Adipocyte (in vitro differentiated cells): ENCODE measurements at places on chromosomes 16 and 17.

DNA sequence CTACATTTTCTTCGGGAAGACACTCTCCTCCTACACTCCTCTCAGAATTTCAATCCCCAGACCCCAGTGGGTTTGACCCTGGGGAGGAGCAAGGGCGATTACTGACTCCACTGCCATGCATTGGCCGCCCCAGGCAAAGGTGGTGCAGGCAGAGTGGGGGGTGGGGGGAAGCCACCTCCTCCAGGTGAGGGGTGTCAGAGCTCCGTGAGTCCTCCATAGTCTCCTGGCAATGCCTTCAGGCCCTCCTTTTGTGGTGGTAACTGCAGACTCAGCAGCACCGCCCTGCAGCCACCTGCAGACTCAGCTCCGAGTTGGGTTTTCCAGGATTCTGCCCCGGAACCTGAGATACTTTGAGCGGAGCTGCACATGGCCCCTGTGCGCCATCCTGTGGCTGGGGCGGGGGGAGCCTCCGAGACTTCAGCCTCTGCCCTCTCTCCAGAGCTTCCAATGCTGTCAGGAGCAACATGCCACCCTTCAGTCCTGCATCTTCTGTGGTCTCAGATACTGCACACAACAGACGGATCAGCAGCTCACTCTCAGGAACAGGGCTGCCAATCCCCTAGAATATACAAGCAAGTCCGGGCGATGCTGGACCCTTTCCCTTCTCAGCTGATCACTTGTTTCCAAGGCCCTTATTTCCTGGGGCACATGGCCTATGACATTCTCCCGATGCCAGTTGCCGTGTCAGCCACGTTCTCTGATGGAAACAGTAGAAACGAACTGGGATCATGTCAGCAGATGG is 2.4 kb upstream of the SLC47A2 start:
- no peak for DNase-seq

DNA sequence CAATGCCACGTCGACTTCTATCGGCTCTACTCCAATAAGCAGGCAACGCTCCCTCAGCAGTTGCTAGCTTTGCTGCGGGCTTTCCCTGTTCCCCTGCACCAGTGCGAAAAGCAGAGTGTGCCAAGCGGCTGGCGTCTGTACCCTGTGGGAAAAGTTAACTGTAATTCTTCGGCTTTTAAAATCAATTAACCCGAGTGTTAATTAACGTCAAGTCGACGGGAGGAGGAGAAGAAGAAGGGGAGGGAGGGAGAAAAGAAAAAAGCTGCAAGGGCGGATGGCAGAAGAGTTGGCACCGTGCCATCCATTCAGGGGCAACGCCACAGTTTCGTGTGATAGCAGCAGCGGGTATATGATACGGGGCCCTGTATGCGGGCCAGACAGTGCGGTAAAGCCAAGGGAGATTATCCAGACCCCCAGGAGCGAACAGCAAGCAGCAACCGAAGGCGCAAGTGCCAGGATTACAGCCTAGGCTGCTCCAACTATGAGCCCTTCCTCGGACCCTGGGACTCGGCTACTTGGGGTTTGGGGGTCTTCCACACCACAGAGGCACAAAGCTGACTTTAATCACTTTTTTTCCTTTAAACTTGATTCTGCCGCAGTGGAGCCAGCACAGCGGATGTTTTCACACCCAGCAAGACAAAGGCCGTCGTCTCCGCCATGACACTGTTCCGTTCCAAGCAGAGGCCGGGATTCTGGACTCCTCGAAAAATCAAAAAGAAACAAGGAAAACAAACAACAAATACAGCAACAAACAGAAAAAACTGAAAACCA is 253.8 kb upstream of the PMFBP1 start:
- DNase-seq: no peak

DNA sequence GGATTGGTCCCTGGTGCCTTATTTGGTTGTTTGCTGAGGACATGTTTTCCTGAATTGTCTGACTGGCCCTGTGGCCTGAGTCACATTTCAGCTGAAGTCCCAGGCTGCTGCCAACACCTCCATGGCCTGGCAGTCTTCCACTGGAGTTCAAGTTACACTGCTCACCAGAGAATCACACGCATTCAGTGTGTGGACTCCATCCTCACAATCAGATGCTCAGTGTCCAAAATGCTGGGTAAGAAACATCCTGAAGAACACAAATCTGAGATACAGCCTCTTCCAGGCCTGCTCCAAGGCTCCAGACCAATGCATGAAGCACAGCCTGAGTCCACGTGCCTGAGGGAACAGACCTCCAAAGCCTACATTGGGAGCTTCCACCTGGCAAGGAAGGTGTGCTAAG is 19.2 kb downstream of the CD300LB start:
- DNase-seq: no peak

DNA sequence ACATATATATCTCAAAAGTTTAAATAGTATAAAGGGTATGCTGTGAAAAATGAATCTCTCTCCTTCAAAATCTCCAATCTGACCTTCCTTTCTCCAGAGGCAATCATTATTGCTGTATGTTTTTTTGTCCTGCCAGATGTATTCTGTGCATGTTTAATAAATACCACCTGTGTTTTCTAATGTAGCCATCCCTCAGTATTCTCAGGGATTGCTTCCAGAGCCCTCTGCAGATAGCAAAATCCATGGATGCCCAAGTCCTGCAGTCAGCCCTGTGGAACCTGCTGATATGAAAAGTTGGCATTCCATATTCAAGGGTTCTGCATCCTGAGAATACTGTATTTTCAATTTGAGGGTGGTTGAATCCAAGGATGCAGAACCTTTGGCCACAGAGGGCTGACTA is 42.9 kb downstream of the BPTF start:
- DNase-seq: no peak

- no peak for DNase-seq
Observed at GRCh38 chr16:89317101-89317671, 99.7 kb downstream of the ZNF778 start.

DNA sequence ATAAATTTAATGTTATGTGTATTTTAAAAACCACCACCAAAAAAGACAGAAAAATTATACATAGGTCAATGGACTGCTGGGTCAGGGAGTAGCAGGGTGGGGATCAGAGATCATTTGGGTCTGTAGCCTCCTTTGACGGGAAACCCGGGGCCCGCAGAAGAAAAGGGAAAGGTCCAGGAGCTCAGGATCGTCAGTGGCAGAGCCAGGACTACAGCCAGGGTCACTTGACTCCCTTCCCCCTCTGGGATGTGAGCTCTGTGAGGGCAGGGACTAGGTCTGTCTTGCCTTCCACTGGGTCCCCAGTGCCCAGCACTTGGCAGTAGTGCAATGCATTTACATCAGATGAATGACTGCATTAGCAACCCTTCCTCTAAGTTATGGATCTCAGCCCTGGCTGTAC is 62.1 kb downstream of the TOM1L2 start:
- no peak for DNase-seq

GRCh38 chr17:72931163-72931562 is 161.3 kb downstream of the SLC39A11 start:
- no peak for DNase-seq

- DNase-seq: peak; percentile 55
Observed at GRCh38 chr17:17819561-17819995, 17.2 kb downstream of the SREBF1 start.

GRCh38 chr17:40015005-40015997 is at the start of gene CSF3:
Gene CSF3, plus strand, starts transcription at chr17:40015440. Its CDS starts 35 bp downstream, at chr17:40015475.
- DNase-seq: no peak

DNA sequence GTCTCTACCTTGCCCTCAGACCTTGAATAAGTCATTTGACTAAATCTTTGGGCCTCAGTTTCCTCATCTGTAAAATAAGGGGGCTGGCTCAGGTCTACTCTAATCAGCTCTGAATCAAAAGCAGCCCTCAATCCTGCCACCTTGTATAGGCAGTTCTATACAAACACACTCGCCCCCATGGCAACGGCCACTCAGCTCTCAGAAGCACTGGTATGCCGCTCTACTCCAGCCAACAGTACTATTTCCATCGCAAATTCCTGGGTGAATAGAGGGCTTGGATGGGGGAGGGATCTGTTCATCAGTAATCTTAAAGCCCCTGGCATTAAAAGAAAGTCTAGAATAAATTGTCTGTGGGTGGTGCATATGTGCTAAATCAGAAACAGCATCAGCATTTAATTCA is 21.2 kb upstream of the TAOK1 start:
- peak; percentile 34 for DNase-seq

DNA sequence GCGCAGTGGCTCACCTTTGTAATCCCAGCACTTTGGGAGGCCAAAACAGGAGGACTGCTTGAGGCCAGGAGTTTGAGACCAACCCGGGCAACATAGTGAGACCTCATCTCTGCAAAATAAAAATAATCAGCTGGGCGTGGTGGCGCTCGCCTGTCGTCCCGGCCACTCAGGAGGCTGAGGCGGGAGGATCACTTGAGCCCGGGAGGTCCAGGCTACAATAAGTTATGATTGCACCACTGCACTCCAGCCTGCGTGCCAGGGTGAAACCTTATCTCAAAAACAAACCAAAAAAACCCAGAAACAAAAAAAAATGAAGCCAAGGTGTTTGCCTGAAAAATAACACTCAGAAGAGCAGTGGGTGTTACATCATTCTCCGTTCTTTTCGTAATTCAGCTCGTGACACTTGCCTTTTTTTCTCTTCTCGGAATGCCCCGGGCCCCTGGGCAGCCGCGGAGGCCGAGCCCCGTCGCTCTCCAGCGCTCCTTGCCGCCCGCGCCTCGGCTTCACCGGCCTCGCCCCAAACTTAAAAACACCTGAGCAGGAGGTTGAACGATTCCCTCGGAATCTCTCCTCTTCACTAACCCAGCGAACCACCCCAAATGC is 17.0 kb downstream of the PRCD start:
- peak; percentile 55 for DNase-seq

GRCh38 chr16:10923146-10923649 is 19.1 kb downstream of the DEXI start:
- no peak for DNase-seq

DNA sequence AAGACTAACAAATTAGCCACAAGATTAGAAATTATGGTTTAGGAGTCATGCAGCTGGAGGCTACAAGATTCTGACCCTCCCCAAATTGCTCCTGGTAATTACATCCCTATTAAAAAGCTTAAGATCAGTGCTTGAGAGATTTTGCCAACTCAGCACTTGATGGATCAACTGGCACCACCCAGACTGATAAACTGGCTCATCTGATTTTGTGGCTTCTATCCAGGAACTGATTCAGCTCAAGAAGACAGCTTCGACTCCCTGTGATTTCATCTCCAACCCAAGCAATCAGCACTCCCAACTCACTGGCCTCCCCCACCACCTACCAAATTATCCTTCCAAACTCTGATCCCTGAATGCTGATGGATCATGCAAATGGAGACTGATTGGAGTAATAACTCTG is 94.8 kb downstream of the TNFRSF13B start:
- DNase-seq: no peak

GRCh38 chr17:81580481-81580880 is 28.3 kb upstream of the FAAP100 start:
- DNase-seq: no peak

DNA sequence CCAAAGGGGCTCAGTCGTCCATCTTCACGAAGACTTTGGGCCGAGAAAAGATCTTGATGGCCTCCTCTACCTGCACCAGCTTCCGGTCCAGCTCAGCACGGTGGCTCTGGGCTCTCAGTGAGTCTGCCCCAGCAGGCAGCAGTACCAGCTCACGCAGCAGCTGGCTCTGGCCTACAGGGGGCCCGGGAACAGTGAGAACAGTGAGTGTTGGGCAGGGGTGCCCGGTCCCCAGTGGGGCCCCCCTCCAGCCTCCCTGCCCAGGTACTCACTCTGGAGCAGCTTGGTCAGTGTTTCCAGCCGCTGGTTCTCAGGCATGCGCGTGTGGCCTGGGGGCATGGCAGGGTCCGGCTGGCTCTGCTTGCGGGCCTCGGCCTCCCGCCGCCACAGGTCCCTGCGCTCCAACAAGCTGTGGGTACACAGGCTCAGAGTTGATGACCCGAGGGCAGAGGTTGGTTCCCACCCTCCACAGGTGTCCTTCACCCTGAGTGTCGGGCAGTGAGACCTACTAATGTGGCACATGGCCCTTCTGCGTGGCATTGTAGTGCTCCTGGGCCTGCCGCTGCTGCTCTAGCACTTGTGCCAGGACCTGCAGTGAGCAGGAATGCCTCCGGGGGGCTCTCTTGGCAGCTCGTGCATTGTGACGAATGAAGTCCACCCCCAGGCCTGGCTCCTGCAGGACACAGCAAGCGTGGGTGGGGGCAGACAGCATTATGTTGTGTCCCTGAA is 2.6 kb downstream of the PARD6A start:
- DNase-seq: peak; percentile 42

GRCh38 chr17:306536-307294 is 45.9 kb downstream of the RPH3AL start:
- DNase-seq: no peak

DNA sequence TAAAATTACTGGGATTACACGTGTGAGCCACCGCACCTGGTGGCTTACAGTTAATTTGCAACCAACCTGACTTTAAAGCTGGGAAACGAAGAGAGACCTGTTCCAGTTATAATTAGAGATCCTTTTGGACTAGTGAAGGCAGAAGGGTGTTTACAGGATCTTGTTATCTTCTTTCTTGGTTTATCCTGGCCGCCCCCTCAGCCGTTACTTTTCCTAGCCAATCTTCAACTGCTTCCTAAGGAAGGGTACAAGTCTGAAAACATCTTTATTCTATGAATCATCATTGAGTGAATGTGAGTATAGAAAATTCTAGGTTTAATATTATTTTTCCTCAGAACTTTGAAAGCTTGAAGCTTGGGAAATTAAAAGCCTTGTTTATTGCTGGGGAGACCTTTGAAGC is 286.5 kb downstream of the SLC39A11 start:
- DNase-seq: no peak

DNA sequence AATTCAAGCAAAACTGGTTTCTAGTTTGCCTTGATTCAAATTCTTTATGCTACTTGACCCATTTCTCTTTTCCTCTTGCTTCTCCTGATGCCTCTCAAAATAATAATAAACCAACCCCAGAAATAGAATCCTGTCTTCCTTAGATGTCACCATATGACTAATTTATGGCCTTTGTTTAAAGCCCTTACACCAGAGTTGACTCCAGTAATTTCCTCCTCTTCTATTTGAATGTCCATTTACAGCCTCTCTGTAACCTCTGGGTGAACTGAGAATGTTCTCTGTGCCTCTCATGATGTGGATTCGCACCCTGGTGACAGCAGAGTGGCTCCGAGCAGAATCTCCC is 31.5 kb downstream of the ZFHX3 start:
- no peak for DNase-seq

GRCh38 chr16:85994492-85995490 is 95.8 kb downstream of the IRF8 start:
- no peak for DNase-seq

DNA sequence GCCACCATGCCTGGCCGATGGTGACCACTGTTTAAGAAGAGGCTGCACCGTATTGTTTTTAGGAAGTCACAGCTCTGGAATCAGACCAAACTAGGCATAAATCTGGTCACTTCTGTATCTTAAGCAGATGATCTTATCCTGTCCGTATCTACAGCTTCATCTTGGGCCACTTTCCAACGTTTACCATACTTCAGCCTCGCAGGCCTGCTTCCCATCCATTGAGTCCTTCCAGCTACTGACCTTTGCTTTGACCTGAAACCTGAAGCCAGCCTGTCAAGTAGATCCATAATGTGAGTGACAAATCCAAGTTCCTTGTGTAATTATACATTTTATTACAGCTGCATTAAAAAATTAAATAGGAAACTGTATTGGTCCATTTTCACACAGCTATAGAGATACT is 1033.0 kb downstream of the CDH11 start:
- DNase-seq: no peak
